ENCODE measurements at places on chromosomes 16 and 17.

GRCh38 chr17:79748295-79749099 lies 17.8 kb downstream of the ENPP7 start:
- DNase-seq, result no peak

DNA sequence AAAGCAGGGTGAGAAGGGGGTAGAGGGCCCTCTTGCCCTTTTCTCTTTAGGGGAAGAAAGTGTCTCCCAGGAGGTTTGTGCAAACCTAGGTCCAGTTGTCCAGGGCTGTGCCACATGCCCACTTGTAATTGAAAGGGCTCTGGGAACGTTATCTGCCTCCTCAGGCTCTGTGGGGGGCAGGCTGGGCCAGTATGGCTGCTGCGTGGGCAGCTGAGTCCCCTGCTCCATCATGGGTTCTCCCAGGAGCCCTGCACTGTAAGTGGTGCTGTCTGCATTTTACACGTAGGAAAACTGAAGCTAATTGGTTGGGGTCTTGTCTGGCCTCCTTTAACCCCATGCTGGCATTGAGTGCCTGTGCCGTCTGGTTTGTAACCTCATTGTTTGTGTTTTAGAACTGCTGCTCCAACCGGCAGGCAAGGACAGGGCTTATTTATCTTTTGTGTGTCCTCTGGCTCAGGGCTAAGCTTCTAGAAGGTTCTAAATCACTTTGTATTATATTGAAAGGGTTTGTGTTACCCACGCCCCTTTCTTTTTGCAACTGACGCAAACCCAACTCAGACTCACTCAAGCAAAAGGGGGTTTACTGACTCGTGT lies 117.7 kb upstream of the CIBAR2 start:
- DNase-seq, result no peak

DNA sequence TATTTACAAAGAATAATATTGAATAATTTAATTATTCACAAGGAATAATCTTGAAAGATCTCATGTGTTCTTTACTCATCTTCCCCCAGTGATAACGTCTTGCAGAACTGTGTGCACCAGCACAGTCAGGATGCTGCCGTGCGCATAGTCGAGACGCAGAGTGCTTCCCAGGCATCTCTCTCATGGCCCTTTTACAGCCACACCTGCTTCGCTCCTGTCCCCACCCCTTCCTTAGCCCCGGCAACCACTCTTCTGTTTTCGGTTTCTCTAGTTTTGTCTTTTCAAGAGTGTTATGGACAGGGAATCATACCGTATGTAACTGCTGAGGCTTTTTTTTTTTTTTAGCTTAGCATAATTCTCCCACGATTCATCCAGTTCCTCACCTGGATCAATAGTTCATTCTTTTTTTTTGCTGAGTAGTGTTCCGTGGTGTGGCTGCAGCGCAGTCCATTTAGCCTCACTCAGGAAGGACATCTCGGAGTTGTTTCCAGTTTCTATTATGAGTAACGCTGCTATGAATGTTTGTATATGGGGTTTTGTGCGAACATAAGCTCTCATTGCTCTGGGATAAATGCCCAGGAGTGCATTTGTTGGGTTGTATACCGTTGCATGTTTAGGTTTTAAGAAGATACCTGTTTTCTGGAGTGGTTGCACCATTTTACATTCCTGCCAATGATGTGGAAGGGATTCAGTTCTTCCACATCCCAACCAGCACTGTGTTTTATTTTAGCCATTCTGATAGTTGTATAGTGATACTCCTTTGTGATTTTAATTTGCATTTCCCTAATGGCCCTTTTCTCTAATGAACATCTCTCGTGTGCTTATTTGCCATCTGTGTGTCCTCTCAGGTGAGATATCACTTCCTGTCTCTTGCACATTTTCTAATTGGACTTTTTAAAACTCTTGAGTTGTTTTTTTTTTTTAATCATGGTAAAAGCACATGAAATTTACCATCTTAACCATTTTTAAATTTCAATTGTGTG lies 47.6 kb downstream of the SEC14L1 start:
- no peak for DNase-seq

GRCh38 chr17:40086150-40087044 lies 14.0 kb downstream of the NR1D1 start:
- no peak for DNase-seq

DNA sequence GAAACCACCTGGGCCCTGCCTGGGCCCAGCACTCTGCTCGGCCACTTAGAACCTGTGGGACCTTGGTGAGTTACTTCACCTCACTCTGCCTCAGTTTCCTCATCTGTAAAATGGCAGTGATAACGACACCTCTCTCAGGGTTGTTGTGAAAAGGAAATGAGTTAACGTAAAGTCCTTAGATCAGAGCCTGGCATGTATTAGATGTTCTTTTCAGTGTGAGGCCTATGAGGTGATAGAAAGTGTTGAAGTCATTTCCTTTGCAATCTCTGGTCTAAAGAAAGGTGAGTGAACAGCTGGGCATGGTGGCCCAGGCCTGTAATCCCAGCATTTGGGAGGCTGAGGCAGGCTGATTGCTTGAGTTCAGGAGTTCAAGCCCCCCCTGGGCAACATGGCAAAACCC lies 51.7 kb upstream of the LGALS9 start:
- DNase-seq, result no peak
